Neural crest cell (in vitro differentiated cells): ENCODE measurements at places on chromosomes 6 and 20. TPM values are rescaled to one million over a fixed set of nuclear protein-coding genes. Genes with fewer than 3 reads are reported as not detected.

- DNase-seq = no peak
- no peaks in the 10 kb centered on the region for H3K27me3 ChIP-seq
- H3K27ac ChIP-seq = no peak overlapping the region
- peaks cover 1% of the 10 kb centered on the region for H3K36me3 ChIP-seq
- peaks cover 8% of the 10 kb centered on the region for H3K4me1 ChIP-seq
Measured at GRCh38 chr6:139520321-139520768, 145.9 kb upstream of the CITED2 start.

DNA sequence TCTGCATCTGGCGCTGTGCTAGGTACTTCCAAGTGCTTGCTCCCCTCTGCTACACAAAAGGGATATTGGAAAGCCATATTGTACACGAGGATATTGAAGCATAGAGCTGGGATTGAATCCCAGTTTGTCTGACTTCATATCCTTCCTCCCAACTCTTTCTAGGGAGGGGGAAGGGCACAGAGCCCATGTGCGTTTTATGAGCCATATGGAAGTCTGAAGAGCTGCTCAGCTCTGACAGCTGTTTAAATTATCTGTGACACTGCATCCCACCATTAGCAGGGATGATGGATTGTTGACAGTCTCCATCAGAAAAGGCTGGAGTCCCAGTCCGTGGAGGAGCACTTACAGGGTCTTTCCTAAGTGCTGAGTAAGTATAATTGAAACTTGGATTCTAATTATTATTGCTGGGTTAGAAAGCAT is 18.4 kb downstream of the TIAM2 start:
- no peak for DNase-seq
- no peak overlapping the region for H3K27ac ChIP-seq
- H3K27me3 ChIP-seq = no peaks in the 10 kb centered on the region

DNA sequence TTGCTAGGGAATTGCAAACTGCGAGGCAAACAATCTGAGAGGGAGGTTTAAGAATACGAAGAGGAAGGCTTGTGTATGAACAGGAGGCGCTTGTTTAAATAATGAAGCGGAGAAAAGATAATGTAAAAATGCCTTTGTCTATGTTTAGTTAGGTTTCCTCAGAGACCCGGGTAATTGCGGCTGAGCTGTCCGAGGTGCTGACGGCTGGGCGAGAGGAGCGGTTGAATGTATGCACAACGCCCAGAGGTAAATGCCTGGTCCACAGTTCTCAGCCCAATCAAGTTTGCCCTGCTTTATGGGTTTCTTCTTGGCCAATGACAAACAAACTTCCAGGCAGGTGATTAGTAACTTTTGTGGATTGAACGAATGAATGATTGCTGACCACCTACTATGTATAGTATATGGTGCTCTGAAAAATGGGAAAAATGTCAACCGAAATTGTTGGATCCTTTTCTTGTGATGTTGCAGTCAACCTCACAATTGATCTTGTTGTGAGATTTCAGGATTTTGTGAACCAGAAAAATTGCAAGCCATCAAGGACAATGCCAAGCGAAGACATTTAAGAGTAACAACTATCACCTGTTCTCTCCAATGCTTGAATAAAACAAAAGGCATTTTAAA is 38.3 kb upstream of the SLC32A1 start:
- H3K4me3 ChIP-seq = no peak overlapping the region
- no peaks in the 10 kb centered on the region for H3K36me3 ChIP-seq
- H3K4me1 ChIP-seq = no peaks in the 10 kb centered on the region
- H3K27ac ChIP-seq = no peak overlapping the region
- H3K27me3 ChIP-seq = peaks cover 94% of the 10 kb centered on the region
- peak; percentile 70 for DNase-seq

Gene MUC21
- not detected in 2 replicates for total RNA-seq

Gene OPRL1
- total RNA-seq = 0.93 and 0.96 TPM in 2 replicates

DNA sequence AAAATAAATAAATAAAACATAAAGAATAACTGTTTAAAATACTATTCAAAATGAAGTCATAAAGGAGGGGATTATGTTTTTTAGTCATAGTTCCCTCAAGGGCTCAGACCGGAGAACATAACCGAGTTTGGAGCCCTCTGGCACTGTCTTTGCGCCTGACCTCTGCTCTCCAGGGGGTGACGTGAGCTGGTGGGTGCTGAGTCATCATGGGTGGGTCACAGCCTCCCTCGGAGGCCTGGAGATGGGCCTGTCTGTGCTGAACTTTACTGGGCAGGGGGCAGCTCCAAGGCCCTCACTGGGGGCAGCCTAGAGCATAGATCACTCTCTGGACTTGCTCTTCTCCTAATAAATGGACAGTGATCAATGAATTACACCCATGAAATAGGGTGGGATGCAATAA is 3.1 kb upstream of the MAVS start:
- peak overlapping the region; percentile 61 for H3K4me3 ChIP-seq
- peaks cover 15% of the 10 kb centered on the region for H3K4me1 ChIP-seq
- H3K27ac ChIP-seq = peak overlapping the region; percentile 96
- DNase-seq = no peak
- no peaks in the 10 kb centered on the region for H3K36me3 ChIP-seq

GRCh38 chr6:157235600-157236039 is 87.7 kb downstream of the TMEM242 start:
- no peak overlapping the region for H3K27ac ChIP-seq
- peak; percentile 46 for DNase-seq
- peaks cover 2% of the 10 kb centered on the region for H3K36me3 ChIP-seq

Gene STMND1
- total RNA-seq = not detected in 2 replicates

DNA sequence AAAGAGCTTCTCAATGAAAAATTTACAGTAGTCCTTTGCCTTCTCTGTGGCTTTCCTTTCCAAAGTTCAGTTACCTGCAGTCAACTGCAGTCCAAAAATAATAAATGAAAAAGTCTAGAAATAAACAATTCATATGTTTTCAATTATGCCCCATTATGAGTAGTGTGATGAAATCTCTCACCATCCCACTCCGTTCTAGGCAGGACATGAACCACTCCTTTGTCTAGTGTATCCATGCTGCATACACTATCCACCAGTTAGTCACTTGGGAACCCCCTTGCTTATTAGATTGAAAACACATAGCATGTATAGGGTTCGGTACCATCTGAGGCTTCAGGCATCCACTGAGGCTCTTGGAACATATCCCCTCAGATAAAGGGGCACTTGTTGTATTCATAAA is 80.6 kb upstream of the EYA4 start:
- H3K4me3 ChIP-seq = no peak overlapping the region
- DNase-seq = no peak
- no peaks in the 10 kb centered on the region for H3K36me3 ChIP-seq
- no peaks in the 10 kb centered on the region for H3K27me3 ChIP-seq
- peaks cover 5% of the 10 kb centered on the region for H3K4me1 ChIP-seq

Gene CLPSL1
- total RNA-seq = not detected in 2 replicates

Gene STX11
- not detected in 2 replicates for total RNA-seq

GRCh38 chr6:55941702-55942101 is 66.3 kb upstream of the BMP5 start:
- no peaks in the 10 kb centered on the region for H3K27me3 ChIP-seq
- no peak overlapping the region for H3K27ac ChIP-seq
- H3K4me3 ChIP-seq = no peak overlapping the region
- no peak for DNase-seq

Gene TRIM31
- total RNA-seq = not detected in 2 replicates

DNA sequence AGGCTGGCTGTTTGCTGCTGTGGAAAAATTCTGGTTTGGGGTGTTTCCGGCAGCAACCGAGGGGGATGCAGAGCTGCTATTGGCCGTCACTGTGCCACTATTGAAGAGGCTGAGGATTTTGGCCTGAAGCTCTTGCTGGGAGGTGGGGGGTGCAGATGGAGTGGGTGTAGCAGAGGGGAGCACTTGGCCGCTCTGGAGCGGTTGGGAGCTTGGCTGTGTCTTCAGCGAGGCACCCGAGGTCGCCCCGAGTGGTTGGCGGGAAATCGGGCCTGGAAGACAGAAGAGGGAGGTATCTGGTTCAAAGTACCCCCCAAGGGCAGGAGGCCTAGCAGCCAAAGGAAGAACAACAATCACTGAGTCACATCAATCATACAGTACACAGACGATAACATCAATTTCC is 27.1 kb downstream of the NCOA5 start:
- H3K27ac ChIP-seq = no peak overlapping the region
- H3K36me3 ChIP-seq = peaks cover 36% of the 10 kb centered on the region
- no peak overlapping the region for H3K4me3 ChIP-seq
- peaks cover 17% of the 10 kb centered on the region for H3K4me1 ChIP-seq

Gene TPX2
- total RNA-seq = 208 and 210 TPM in 2 replicates

DNA sequence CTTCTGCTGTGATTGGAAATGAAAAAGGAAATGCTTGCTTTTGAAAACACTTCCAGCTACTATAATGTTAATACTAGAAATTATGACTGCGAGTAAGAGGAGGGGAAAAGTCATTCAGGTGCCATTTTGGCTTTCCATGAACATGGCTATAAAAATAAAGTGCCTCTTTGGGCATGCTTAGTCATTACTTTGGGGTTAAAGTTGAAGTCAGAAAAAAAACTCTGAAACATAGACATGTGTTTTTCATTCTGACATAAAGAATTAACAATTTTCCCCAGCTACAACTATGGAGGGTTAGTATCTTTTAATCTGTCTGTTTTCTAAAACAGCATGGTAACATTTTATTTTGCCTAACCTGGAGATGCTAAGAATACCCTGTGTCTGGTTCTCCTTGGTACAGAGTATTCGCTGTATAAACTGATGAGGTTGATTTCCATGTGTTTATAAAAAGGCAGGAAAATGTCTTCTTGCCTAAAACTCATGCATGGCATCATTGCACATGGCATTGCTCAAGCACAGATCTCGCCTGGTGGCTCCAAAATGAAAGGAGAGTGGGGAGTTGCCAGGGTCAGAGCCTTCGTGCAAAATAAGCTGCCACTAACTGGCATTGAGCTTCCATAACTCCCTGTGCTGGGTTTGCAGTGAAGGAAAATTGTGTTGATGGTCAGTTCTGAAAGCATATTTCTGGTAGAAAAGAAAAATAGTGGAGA is 188.9 kb downstream of the KCNQ5 start:
- no peaks in the 10 kb centered on the region for H3K27me3 ChIP-seq
- peaks cover 9% of the 10 kb centered on the region for H3K4me1 ChIP-seq
- H3K4me3 ChIP-seq = no peak overlapping the region
- DNase-seq = no peak

Gene CCHCR1
- 46.7 and 48.6 TPM in 2 replicates for total RNA-seq

Gene SEMG1
- total RNA-seq = not detected in 2 replicates

GRCh38 chr6:12813321-12813720 is 96.8 kb downstream of the PHACTR1 start:
- H3K4me1 ChIP-seq = no peaks in the 10 kb centered on the region
- H3K36me3 ChIP-seq = no peaks in the 10 kb centered on the region
- H3K27ac ChIP-seq = no peak overlapping the region
- H3K27me3 ChIP-seq = peaks cover 3% of the 10 kb centered on the region
- no peak overlapping the region for H3K4me3 ChIP-seq

Gene EFCAB8
- total RNA-seq = 0.26 TPM in 1 of 2 replicates, not detected in the other

Gene SMLR1
- not detected in 2 replicates for total RNA-seq

Gene MCCD1
- total RNA-seq = not detected in 2 replicates

GRCh38 chr20:34181484-34181883 is 59.7 kb upstream of the ASIP start:
- no peak for DNase-seq
- no peaks in the 10 kb centered on the region for H3K27me3 ChIP-seq
- no peaks in the 10 kb centered on the region for H3K36me3 ChIP-seq
- H3K4me1 ChIP-seq = no peaks in the 10 kb centered on the region
- H3K27ac ChIP-seq = no peak overlapping the region
- no peak overlapping the region for H3K4me3 ChIP-seq

Gene CLVS2
- 1.2 and 1.3 TPM in 2 replicates for total RNA-seq

- H3K27ac ChIP-seq = no peak overlapping the region
- no peaks in the 10 kb centered on the region for H3K27me3 ChIP-seq
- no peak overlapping the region for H3K4me3 ChIP-seq
- no peak for DNase-seq
Measured at GRCh38 chr6:101290346-101290745, 103.2 kb upstream of the GRIK2 start.

DNA sequence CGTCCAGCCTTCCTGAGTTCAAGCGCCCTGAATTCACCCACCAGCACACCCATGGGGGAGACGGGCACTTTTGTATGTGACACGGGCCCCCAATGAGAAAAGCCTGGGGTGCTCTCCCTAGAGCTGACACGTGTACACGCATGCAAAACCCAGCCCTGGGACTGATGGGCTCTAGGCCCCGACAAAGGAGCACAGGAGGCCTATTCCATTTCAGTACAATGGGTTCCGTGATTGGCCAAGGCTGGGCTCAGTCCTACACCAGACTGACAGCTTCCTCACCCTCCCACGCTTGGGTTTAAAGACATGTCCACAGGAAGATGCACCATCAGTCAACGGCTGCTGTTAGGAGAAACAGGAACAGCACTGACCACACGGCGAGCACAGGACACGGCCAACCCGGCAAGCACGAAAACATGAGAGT is 8.8 kb downstream of the ZBTB46 start:
- peaks cover 25% of the 10 kb centered on the region for H3K4me1 ChIP-seq
- no peak overlapping the region for H3K4me3 ChIP-seq
- no peaks in the 10 kb centered on the region for H3K27me3 ChIP-seq
- H3K36me3 ChIP-seq = no peaks in the 10 kb centered on the region

Gene DLK2
- total RNA-seq = 1.5 and 1.6 TPM in 2 replicates

Gene HAO1
- not detected in 2 replicates for total RNA-seq

- H3K4me3 ChIP-seq = no peak overlapping the region
- DNase-seq = no peak
- peaks cover 16% of the 10 kb centered on the region for H3K4me1 ChIP-seq
- no peaks in the 10 kb centered on the region for H3K27me3 ChIP-seq
- peaks cover 8% of the 10 kb centered on the region for H3K36me3 ChIP-seq
Measured at GRCh38 chr6:90000864-90001731, 106.8 kb downstream of the GJA10 start.

Gene OLIG3
- total RNA-seq = 0.14 and 0.63 TPM in 2 replicates

DNA sequence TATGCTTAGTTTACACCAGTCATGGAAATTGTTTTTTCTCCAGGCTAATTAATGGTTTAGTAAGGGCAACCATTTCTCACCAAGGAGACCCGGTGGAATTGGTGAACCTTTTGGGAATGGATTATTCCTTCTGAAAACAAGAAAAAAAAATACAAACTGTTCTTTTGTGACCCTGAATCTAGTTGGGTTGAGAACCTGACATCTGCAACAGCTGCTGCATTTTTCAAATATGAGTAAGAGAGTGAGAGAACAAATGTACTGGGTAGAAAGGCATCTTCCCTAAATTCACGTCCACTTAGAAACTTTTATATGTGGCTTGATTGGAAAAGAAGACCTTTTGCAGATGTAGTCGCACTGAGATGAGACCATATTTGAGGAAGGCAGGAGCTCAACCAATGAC is 553.4 kb upstream of the EPHA7 start:
- no peaks in the 10 kb centered on the region for H3K27me3 ChIP-seq
- no peak overlapping the region for H3K4me3 ChIP-seq
- H3K36me3 ChIP-seq = no peaks in the 10 kb centered on the region

Gene CNR1
- 8.4 and 9.9 TPM in 2 replicates for total RNA-seq

Gene KIAA1755
- total RNA-seq = 8.6 and 9.5 TPM in 2 replicates

- H3K27ac ChIP-seq = no peak overlapping the region
- H3K4me3 ChIP-seq = no peak overlapping the region
- H3K4me1 ChIP-seq = no peaks in the 10 kb centered on the region
- peaks cover 3% of the 10 kb centered on the region for H3K27me3 ChIP-seq
- no peaks in the 10 kb centered on the region for H3K36me3 ChIP-seq
Measured at GRCh38 chr20:24731312-24731711, 217.8 kb upstream of the CST7 start.
